ENCODE measurements at places on chromosomes 12 and 14.

GRCh38 chr12:89225808-89226411, 126.4 kb downstream of the DUSP6 start:
- no peak for DNase-seq

DNA sequence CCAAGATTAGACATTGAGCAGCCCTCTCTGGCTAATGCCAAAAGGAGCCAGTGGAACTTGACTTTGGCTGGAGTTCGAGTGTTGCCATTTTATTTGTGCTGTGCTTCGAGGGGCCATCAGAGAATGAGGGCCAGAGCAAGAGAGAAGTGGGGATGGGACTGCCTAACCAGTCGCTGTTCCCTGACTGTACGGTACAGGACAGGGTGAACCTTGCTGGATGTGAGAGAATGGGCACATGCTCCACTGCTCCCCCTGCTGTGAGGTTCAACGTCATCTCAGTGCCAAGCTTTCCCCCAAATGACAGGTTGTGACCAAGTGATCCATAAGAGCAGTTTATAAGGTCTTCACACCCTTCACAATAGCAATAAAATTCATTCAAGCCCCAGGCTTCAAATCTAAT, 55.1 kb upstream of the BCL11B start:
- no peak for DNase-seq

GRCh38 chr12:123499332-123499731, 34.2 kb downstream of the RILPL1 start:
- DNase-seq = no peak

- DNase-seq = no peak
These were observed 140.0 kb upstream of the SOX5 start for GRCh38 chr12:24089510-24089890.

DNA sequence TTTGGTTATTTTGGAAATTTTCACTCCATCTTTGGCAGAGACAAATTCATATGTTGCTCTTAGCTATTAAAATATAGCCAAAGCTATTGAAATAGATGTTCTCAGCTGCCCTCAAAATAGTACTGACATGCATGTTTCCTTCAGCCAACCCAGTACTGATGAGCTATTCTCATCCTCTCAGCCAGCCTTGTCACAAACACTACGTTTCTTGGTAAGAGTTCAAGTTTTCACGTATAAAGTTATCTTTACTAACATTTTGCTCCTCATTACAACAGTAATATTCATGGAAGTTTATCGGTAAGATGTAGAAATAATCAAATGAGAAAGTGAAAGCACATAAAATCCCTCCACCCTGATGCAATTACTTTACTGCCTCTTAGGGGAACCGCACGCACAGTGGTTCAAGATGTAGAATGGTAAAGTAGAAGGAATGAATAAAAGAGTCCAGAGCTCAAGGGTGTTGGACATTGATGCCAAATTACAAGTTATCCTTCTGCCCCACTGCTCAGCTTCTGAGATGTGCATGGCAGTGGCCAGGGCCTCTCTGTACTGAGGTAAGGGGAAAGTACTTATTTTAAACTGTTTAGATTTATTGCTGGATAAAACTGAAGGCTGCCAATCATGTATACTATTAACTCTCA, 20.7 kb downstream of the GCH1 start:
- no peak for DNase-seq
